ENCODE measurements at places on chromosomes 5 and 9.

- no peak for DNase-seq
Observed at GRCh38 chr9:137055385-137056364, 1.8 kb upstream of the ENTPD2 start.

DNA sequence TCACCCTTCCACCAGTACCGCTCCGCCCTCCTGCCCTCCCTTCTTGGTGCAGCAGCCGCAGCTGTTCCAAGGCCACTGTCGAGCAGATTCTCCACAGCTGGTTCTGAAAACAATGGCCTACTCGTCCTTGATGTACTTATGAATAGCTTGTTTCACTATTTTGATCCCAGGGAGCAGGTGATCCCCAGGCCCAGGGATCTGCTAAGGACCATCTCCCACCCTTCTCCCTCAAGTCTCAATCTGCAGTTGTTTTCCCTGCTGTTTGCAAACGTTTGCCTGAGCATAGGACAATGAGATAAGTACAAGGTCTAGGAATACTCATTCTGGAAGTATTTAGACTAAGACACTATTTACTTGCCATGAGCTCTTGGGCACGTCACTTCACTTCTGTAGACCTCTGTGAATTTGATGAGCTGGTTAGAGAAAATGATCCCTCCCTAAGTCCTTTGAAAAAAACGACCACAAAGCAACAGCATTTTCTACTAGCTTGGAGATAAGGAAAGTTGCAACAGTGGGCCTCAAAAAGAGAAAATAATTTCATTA lies 1.8 kb downstream of the LURAP1L start:
- no peak for DNase-seq

- no peak for DNase-seq
Observed at GRCh38 chr5:84825606-84826005, 440.9 kb upstream of the EDIL3 start.

- no peak for DNase-seq
Observed at GRCh38 chr9:109506097-109506712, 8.1 kb upstream of the PTPN3 start.

All from activated CD8-positive, alpha-beta memory T cell treated with anti-CD3 and anti-CD28 coated beads for 48 hours (primary cell).